H1 (cell line): ENCODE measurements at places on chromosomes 5 and 9. TPM values are rescaled to one million over a fixed set of nuclear protein-coding genes. Genes with fewer than 3 reads are reported as not detected.

RAB3C gene
- total RNA-seq = 18.3 and 19.6 TPM in 2 replicates

SLC36A2 gene
- total RNA-seq = not detected in 2 replicates

FOXD4L3 gene
- total RNA-seq = 0.15 TPM in 1 of 2 replicates, not detected in the other

DNA sequence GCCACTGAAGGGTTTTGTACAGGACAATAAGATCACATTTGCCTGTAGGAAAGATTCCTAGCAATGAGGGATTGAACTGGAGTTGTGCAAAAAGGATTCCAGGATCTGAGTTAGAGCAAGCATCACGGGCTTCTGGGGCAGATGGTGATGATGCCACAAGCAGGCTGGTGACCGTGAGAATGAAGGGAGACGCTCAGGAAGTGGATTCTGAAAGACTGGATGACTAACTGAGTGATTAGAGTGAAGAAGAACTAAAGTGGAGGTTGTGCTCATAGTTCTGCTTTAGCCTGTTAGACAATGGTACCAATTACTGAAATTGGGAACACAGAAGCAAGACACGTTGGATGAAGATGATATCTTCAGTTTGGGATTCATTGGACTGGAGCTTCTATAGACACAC is 168.2 kb downstream of the CD180 start:
- no peaks in the 10 kb centered on the region for H3K4me1 ChIP-seq
- no peak for DNase-seq
- H3K27me3 ChIP-seq = no peaks in the 10 kb centered on the region
- H3K4me3 ChIP-seq = no peak overlapping the region

- H3K27me3 ChIP-seq = no peaks in the 10 kb centered on the region
- no peak overlapping the region for H3K4me3 ChIP-seq
- H3K27ac ChIP-seq = no peak overlapping the region
- H3K4me1 ChIP-seq = no peaks in the 10 kb centered on the region
- no peaks in the 10 kb centered on the region for H3K36me3 ChIP-seq
- DNase-seq = no peak
These were observed 21.3 kb downstream of the KCTD16 start for GRCh38 chr5:144191998-144192397.

DNA sequence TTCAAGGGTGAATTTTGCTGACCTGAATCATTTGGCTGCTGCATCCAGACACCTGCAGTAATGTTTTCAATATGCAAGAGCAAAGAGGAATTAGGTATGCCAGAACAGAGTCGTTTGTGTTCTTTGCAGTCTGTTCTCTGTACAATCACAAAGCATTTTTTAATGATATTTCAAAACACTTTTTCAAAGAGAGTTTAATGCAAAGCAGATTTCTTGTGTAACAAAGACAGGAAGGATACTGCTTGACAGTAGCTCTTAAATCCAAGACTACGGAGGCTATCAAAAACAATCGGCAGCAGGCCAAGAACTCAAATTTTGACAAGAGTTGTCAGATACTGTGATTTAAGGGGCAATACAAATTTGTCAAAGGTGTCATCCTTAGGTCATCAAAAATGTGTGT is 341.9 kb downstream of the GADD45G start:
- H3K4me1 ChIP-seq = peaks cover 3% of the 10 kb centered on the region; the same call in 1 of the 2 replicates
- H3K4me3 ChIP-seq = no peak overlapping the region
- no peaks in the 10 kb centered on the region for H3K27me3 ChIP-seq
- DNase-seq = no peak

- peaks cover 16% of the 10 kb centered on the region for H3K27me3 ChIP-seq
- no peaks in the 10 kb centered on the region for H3K36me3 ChIP-seq
- no peak for DNase-seq
- H3K4me3 ChIP-seq = no peak overlapping the region
- no peaks in the 10 kb centered on the region for H3K4me1 ChIP-seq
These were observed 39.3 kb downstream of the NR2F1 start for GRCh38 chr5:93622240-93622885.

- no peaks in the 10 kb centered on the region for H3K4me1 ChIP-seq
- H3K27me3 ChIP-seq = no peaks in the 10 kb centered on the region
- no peak for DNase-seq
- peak overlapping the region; percentile 87 for H3K4me3 ChIP-seq
These were observed 1.1 kb upstream of the SMC2 start for GRCh38 chr9:104092875-104093600.

FOXD4L6 gene
- total RNA-seq = 0.13 TPM in 1 of 2 replicates, not detected in the other
